ENCODE measurements at places on chromosomes 7 and 10. TPM values are rescaled to one million over a fixed set of nuclear protein-coding genes. Genes with fewer than 3 reads are reported as not detected.

GRCh38 chr10:97851341-97852001, 1.8 kb downstream of the GOLGA7B start:
- DNase-seq = no peak

DNA sequence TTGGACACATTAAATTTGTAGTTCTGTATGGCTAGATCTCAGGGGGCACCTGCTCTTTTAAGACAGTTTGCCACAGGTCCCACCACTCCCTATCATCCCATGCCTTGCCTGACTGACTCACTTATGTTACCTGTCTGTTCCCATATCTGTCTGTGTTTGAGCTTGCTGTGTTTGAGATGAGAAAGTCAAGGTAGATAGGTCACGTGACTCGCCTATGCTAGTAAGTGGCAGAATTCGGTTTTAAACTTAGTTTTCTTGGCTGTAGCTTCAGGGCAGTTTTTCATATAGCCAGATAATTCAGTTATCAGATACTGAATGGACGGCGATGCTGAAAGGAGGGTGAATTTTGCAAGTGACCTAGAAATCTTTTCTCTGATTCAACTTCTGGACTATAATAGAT, 348.4 kb downstream of the RPS24 start:
- DNase-seq = no peak

DNA sequence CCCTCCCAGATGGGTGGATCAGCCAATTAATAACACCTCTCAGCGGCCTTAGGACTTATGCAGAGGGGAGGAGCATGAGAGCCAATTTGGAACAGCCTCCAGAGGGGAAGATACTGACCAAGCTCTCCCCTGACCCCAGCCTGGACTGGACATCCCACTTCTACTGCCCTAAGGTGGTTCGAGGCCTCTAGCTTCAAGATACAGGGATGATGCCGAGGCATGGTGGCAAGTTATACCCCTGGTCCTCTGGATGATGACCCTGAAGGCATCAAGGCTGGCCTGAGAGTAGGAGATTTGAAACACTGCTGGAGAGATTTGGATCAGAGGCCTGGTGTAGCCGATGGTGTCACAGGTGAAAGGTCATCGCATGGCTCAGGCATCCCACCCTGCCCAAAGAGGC, 3.2 kb downstream of the CDH23 start:
- no peak for DNase-seq

DNA sequence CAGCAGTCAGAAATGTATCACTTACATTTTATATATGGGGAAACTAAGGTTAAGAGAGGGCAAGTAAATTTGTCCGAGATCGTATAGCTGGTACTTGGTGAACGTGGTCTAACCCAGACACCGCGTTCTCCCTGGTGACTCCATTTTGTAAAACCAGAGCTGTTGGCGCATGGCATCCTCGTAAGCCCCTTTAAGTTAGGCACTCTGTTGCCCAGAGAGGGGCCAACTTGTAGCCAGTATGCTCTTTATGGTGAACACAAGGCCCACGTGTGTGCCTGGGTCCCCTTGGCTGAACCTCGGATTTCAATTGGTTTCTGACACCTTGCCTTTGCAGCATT, 39.7 kb upstream of the ZNF518A start:
- DNase-seq = no peak

Gene FAM241B
- total RNA-seq = not detected

Gene INTS1
- total RNA-seq = 68.9 TPM

Gene BMPR1A
- 27.4 TPM for total RNA-seq
